ENCODE measurements at places on chromosomes 1 and 21.
A peak's percentile ranks its signal among the peaks of the same experiment; 100 is the strongest.

GRCh38 chr1:218739426-218739825, 394.3 kb downstream of the TGFB2 start:
- DNase-seq = peak; percentile 35

GRCh38 chr1:179241530-179242097, 12.1 kb upstream of the ABL2 start:
- no peak for DNase-seq

- DNase-seq = no peak
These were observed 22.1 kb downstream of the FCRL4 start for GRCh38 chr1:157575744-157576143.

DNA sequence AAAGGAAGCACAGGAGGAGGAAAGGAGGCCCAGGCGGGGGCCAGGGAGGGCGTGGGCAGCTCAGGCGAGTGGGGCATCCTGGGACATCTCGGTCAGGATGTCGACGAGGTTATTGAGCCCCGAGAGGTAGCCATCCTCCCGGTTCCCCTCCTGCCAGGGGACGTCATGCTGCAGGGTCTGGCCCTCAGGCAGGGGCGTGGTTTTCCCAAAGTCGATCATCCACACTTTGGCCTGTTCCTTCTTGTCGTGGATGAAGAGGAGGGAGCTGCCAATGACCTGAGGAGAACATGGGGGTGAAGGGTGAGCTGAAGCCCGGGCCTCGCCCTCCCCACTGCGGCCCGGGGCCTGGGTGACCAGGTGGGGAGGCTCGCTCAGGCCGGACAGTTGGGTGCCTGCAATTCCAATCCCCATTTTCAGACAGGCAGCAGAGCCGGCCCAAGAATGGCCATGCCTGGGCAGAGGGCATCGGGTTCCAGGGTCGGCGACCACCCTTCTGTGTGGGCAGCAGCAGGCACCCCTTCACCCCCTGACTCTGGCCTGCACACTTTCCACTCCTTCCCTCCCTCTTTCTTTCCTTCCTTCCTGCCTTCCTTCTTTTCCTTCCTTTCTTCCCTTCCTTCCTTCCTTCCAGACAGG, 86.2 kb downstream of the STUM start:
- no peak for DNase-seq

- DNase-seq = no peak
These were observed 140.9 kb downstream of the KCNT2 start for GRCh38 chr1:196467230-196467925.

GRCh38 chr1:43425045-43425444, 28.7 kb downstream of the HYI start:
- DNase-seq = no peak

GRCh38 chr1:245153081-245153551, 1.7 kb upstream of the KIF26B start:
- DNase-seq = peak; percentile 88

DNA sequence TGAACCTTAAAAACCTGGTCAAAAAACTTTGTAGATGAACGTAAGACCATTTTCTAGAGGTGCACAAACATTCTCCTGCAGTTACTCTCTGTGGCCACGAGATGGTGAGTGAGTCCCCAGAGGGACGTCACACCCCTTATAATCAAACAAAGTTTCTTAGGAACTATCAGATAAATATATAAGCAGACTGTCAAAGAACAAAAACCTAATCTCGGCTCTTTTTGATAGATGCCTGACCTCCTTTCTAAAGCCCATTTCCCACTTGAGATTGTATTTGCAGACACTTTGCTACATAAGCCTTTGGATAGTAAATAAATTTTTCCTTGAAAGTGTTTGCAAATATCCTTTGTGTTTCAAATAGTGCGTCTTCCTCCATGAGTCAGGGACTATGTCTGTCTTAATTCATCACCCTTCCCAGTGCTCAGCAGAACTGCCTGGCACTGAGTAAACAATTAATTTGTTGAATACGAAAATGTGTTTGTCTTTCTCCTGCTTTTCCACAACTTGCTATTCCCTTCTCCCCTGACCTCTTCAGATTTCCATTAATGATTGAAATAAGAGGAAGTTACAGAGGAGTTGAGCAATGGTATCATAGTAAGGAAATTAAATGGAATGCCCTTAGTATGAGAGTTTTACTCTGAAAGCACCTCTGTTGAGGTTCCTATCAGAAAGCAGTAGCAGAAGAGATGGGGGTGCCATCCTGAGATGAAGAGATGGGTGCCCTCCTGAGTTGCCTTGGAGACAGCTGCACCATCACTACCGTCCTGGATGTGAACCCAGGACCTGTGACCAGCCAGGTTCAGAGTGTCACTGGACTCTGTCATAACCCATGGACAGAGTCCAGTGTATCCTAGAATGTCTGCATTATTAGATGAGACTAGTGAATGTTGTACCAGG, 57.8 kb upstream of the RAVER2 start:
- peak; percentile 64 for DNase-seq

DNA sequence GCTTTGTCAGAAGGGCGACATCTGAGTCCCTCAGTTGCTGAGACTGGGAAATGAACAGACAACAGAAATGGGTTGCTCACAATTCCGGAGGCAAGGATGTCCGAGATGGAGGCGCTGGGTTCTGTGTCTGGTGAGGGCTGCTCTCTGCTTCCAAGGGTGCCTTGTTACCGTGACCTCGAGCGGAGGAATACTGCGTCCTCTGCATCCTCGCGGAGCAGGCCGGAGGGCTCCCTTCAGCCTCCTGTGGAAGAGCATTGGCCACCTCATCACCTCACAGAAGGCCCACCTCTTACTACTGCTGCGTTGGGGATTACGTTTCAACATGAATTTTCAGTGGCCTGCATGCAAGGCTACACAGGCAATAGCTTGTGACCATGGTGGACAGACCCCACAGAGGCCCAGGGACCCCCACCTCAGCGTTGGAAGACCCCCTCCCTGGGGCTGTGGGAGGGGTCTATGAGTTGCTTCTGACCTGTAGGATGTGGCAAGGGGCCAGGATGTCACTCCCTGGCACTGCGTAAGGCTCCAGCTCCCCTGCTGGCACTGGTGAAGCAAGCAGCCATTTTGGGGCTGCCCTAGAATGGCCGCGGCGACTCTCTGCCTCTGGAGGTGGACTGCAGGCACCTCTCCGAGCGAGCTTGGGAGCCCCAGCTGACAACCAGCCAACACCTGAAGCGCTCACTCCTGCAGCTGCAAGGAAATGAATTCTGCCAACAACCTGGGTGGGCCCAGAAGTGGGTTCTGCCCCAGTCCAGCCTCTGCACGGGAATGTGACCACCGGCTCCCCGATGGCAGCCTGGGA, 36.3 kb upstream of the COL6A1 start:
- DNase-seq = no peak

DNA sequence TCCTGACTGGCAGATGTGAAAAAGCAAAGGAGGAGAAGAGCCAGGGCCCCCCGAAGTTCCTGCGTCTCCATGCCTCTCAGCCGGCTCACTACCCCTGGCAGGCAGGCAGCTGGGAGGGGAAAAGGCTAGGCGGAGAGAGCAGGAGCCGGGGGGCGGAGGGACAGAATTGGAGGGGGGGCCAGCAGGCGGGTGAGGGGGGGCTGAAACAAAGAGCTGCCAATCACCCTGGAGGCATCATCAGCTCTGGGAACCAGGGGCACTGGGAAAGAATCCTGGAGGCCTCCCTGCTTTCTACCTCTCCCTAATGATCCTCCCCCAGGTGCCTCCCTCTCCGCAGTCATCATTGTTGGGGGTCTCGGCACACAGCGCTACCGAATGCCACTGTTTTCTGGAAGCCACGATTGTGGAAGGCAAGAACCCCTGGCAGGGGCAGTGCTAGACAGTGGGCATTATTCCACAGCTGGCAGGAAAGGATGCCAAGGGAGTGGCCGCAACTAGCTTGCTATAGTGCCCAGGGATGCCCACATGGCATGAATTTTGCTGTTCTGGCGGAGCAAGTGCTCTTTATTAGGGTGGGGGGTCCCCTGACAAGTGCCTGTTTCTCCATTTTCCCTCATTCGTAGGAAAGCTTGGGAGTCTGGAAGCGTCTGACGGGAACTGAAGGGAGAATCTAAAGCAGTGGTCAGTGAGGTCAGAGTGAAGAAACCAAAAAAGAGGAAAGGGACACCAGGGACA, at the start of gene THBS3:
Gene THBS3, minus strand, starts transcription at position 92 of the 735 bp plus-strand sequence. Its CDS starts 21 bp downstream, at position 71.
- DNase-seq = peak; percentile 39

DNA sequence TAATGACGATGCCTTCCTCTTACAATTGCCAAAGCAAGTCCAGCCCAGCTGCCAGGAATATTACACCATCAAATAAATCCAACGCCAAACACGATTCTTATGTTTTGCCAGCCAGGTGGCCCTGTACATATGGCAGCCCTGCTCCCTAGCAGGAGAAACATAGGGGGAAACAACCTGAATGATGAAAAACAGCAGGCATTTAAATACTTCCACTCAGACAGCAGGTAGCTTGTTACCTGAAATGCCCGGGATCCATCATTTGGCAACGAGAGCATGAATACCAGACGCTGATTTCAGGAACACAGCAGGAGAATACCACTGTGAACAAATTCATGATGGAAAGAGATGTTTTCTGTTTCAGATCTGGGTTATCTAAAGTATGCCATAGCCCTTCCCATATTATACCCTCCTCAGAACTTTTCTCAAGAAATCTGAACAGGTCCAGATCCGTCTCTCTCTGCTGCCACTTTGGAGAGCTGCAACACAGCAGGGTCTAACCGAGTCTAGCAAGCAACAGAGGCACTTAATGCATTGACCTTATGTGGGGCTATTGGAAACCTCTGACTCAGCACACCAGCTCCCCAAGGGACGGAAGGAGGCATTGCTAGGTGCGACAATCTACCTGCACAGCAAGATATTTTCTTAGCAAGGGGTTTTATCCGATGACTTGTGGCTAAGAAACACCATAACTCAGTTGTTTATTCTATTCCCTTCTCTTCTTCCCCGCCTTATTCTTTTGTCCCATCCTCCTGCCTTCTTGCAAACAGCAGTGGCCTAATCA, 166.3 kb downstream of the BARHL2 start:
- DNase-seq = no peak

DNA sequence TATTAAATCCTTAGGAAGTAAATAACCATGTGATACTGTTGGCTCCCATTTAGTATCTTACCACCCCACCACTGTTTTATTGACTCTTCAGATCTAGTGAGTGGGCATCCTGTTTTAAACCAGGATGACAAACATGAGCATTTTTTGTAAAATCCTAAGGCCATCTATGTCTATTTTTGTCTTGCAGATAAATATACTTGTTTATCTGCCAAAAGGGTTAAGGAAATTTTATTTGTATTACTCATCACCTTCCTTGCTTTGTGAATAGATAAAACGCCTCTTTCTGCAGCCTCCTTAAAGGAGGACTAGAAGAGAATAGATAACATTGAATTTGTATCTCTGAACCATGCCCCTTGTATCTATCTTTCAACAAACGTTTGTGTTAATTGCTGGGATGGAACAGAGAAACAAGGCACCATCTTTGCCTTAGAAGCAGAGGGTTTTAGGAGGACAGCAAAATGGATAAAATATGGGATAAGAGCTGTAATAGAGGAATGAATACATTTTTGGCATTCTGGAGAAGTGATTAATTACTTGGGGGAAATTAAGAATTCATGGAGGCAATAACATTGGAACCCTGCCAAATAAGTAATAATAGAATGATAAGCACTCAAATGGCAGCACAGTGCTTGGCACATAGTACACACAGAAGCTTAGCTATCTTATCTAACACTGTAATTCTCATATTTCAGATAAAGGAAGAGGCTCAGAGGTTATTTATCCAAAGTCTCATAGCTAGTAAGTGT, 14.7 kb downstream of the YTHDF2 start:
- no peak for DNase-seq

GRCh38 chr1:23543707-23544443, 12.8 kb upstream of the E2F2 start:
- no peak for DNase-seq

GRCh38 chr1:40825435-40825788, 36.8 kb downstream of the CITED4 start:
- no peak for DNase-seq

- peak; percentile 35 for DNase-seq
These were observed 305.7 kb upstream of the SNX7 start for GRCh38 chr1:98355656-98356383.

- DNase-seq = no peak
These were observed 156.5 kb downstream of the EIF4G3 start for GRCh38 chr1:21020151-21020550.

- DNase-seq = no peak
These were observed 46.9 kb downstream of the ARHGEF10L start for GRCh38 chr1:17586172-17586964.

DNA sequence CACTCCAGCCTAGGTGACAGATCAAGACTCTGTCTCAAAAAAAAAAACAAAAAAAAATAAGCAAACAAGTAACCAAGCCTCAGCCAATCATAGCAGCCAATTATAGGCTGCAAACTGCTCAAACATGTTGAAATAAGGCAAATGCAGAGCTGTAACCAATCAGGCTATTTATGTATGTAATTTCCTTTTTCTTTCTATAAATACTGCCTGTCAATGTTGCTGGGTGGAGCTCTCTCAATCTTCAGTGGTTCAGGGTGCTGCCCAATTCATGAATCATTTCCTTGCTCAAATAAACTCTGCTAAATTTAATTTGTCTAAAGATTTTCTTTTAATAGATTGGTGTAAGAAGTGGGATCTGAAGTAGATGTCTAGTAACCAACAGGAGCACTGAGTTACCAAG, 11.6 kb upstream of the CD1D start:
- DNase-seq = no peak

- DNase-seq = no peak
These were observed 18.6 kb upstream of the BCL10 start for GRCh38 chr1:85295006-85295431.

DNA sequence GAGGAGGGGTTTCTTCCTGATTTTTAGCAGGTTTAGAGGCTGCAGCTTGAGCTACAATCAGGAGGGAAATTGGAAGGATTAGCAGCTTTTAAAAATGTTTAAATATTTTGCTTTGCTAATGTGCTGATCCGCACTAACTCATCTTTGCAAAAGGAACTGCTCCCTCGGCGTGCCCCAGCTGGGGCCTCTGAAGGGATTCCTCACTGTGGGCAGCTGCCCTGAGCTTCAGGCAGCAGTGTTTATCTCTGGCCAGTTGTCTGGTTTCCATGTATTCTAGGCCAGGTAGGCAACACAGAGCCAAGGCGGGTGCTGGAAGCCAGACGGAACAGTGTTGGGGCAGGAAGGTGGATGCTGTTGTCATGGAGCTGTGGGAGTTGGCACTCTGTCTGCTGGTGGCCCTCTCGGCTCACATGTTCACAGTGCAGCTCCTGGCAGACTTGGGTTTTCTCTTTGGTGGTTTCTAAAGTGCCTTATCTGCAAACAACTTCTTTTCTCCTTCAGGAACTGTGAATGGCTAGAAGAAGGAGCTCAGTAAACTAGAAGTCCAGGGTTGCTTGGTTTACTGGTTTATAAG, 18.9 kb downstream of the NECAP2 start:
- no peak for DNase-seq
